Stimulated activated CD4-positive, alpha-beta T cell treated with anti-CD3 and anti-CD28 coated beads, Interleukin-1b, Interleukin-23, amount 100 ng/mL, for 1 hour (primary cell): ENCODE measurements at places on chromosomes 16 and 17.

DNA sequence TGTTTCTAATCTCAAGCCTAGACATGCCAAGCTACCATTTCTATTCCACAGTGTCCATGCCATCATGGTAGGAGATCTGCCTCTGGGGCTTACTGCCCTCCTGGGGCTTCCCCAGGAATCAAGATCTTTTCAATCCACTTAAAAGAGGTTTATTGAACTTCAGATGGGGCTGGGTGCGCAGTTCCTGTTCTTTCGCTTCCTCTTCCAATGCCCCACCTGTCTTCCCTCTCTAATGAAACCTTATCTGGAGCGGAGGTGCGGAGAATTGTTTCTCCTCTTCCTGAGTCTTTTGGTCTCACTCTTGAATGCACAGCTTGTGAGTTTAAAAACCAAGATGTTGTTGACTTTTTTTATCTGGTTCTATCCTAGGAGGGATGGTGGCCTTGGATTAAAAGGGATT lies 30.4 kb upstream of the METTL16 start:
- no peak for DNase-seq

DNA sequence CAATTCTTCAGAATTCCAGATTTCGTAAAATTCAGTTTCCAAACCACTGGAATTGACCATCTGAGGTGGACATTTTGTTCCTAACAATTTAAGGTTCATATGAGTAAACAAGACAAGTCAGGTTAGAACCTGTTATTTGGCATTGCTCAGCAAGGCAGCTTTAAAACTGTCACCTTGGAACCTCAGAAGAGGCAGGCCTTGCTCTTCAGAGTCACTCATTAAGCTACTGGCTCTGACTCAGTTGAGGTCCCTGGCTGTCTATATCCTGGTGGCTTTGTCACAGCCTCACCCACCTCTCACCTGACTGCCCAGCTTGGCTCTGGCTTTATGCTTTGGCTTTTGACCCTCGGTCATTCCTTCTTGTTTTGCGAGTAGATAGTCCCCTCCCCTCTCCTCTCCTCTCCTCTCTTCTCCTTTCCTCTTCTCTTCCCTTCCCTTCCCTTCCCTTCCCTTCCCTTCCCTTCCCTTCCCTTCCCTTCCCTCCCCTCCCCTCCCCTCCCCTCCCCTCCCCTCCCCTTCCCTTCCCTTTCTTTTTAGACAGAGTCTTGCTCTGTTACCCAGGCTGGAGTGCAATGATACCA lies 238.4 kb downstream of the SHISA9 start:
- no peak for DNase-seq

DNA sequence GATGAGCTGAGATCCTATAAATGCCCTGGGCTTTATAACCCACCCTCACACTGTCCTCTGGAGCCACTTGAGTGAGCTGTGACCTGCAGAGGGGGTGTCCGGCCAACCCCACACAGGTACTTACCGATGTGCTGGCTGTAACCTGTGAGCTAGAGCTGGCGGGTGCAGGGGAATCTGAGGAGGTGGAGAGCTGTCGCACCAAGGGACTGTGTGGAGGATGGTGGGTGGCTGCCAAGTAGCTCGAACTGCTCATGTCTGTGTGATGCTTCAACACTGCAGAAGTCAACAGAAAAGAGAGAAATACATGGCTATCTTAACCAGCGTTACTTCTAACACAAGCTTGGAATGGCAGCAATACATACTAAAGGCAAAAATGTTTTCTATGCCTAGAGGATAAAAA lies 39.4 kb downstream of the STH start:
- no peak for DNase-seq

- DNase-seq, result no peak
These were observed 36.0 kb downstream of the IL21R start for GRCh38 chr16:27437946-27438345.

DNA sequence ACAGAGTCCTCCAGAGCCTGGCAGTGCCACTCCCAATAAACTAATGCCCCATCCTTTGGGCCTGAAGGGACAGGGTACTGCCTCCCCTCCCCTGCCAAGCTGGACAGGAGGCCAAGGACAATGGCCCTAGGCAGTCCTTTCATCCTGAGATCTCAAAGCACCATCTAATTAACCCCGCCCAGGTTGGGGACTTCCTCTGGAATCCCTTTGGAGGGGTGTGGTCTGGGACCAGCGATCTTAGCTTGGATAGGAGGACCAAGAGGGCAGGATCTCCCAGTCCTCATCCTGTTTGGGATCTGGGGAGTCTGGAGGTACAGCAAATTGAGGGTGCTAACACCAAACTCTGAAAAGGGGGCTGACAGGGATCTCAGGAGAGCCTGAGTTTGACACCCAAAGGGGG lies 18.2 kb upstream of the SP6 start:
- DNase-seq, result no peak

DNA sequence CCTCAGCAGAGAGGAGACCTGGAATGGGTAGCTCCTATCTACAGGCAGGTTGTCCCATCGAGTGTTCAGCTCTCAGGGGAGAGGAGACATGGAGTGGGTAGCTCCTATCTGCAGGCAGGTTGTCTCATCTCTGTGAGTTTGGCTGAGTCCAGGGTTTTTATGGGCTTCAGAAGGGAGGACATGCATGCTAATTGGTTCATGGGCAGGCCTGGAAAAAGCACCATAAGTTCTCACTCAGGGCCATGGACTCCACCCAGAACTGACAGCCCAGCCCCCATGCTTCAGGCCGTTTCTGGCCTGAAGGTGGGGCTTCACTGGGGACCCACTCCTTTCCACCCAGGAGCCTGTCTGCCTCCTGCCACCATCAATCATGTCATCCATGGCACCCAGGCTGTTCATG lies 84.0 kb downstream of the CYB561 start:
- no peak for DNase-seq

GRCh38 chr17:17742133-17742621 lies 60.9 kb downstream of the RAI1 start:
- no peak for DNase-seq

DNA sequence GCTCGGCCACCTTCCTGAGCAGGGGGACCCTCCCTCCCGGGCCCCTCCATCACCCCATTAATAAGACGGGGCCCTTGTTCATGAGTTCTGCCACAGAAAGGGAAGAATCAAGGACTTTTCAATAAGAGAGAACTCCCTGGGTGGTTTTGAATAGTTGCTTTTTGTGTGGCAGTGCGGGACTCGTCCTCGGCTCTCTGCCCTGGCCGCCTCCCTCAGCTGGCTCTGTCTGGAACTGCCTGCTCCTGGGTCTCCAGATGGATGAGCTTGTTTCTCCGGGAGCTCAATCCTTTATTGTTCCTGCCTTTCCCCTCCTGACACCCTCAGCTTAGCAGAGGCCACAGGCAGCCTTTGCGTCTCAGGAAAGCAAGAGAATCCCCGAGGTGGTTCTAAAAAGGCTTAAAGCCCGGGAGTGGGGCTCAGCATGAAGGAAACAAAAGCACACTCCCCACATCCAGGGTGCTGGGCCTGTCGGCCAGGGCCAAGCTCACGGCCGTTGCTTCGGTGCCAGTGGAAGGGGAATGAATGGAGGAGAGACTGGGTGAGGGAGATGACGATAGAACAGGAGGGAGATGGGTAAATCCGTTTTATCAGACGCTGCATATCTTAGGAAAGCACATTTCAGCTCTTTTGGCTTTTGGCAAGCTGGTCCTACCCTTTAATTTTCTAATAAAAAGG lies 60.2 kb downstream of the RAI1 start:
- no peak for DNase-seq

DNA sequence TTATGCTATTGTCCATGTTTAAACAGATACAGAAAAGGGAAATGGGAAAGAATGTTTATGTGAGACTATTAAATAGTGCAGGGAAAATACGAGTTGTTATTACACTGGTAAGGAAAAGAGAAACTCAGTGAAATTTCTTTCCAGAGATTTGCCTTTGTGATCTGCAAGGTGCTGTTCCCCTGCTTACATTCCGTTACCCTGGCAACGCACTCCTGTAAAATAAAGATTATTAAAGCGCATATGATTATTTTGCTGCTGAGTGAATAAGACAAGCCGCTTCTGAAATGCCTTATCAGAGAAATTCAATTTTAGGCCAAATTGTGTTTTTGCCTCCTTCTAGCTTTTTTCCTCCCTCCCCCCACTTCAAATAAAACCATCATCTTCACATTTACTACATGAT lies 328.6 kb upstream of the PMFBP1 start:
- no peak for DNase-seq

GRCh38 chr17:69581061-69581961 lies 166.8 kb downstream of the MAP2K6 start:
- DNase-seq, result no peak

- no peak for DNase-seq
These were observed 12.9 kb upstream of the TOB1 start for GRCh38 chr17:50879086-50879485.

GRCh38 chr17:59353106-59353854 lies 21.8 kb downstream of the YPEL2 start:
- no peak for DNase-seq

- no peak for DNase-seq
These were observed 23.0 kb upstream of the RNF135 start for GRCh38 chr17:30947796-30948195.

DNA sequence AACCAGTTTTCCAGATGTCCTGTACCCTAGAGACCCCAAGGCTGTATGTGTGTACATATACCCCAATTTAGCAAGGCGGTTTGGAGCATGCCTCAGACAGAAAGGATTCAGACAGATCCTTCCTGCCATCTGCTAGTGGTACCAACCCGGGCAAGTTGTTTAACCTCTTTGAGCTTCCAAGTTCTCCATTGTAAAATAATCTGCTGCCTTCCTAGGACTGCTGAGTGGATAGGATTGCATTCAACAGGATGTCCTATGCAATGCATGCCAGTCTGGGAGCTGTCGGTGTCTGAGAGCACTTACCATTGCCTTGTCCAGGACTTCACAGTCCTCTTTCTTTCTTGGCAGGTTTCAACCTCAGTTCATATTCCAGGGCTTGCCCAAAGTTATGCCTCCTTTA lies 1.9 kb downstream of the CDH13 start:
- DNase-seq, result no peak

DNA sequence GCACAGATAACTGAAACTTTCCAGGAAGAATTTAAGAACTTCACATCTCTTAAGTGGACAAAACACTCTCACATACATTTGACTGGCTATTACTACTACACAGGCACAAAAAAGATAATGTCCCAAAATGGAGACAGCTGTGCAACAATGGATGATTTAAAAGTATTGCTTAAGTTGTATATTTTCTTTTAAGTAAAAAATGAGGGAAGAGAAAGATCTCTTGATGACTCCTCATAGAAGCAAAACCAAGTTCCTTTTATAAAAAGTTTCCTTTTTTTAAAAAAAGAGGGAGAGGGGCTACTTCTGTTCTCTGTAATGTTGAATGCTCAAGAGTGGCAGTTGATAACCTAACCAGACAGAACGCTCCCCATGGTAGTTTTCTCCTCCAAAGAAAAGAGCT lies 195.5 kb downstream of the ZFHX3 start:
- no peak for DNase-seq

- no peak for DNase-seq
These were observed 4.1 kb downstream of the DECR2 start for GRCh38 chr16:405548-406506.

- no peak for DNase-seq
These were observed 325.5 kb downstream of the C16orf95 start for GRCh38 chr16:86991679-86992078.

DNA sequence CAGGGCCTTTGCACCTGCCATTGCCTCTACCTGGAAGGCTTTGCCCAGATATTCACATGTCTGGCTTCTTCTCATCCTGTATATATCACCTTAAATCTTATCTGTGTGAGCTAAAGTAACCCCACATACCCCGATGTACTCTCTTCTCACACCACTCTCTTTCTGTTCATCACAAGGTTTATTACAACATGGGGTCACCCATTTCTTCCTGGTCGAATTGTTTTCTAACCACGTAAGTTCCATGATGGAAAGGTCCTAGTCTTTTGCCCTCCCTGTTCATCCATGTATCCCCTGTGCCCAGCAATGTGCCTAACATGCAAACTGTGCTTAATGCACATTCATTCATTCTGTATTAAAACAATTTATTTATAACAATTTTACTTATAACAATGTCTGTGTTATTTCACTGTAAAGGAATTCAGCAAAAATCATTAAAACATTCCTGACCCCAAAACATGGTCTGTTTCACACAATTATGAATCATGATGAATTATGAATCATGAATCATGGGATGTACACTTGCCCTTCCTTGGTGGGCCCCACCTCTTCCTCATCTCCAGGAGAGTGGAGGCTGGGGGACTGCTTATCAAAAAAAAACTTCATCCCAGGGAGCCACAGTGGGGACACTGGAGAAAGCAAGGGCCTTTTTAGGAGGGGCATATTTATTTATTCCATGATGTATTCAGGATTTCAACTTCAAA lies 336.4 kb downstream of the GRIN2A start:
- DNase-seq, result no peak

GRCh38 chr16:83799336-83799735 lies 8.4 kb upstream of the HSBP1 start:
- no peak for DNase-seq

- no peak for DNase-seq
These were observed 42.5 kb downstream of the C16orf78 start for GRCh38 chr16:49416001-49416675.

DNA sequence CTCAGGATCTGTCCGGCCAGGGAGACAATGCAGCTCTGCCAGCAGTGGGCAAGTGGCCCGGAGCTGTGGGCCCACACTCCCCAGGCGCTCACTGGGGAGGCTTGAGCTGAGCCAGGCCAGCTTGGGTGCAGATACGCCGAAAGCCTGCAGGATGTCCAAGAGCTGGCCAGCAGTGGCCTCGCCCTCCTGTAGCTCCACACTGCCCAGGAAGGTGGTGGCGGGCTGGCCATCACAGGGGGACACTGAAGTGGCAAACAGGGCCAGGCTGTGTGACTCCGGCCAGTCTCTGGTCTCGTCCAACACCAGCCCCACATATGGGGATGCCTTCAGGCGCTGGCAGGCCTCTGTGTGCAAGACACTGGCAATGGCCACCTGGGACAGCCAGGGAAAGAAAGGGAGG lies 9.6 kb downstream of the C17orf113 start:
- no peak for DNase-seq

DNA sequence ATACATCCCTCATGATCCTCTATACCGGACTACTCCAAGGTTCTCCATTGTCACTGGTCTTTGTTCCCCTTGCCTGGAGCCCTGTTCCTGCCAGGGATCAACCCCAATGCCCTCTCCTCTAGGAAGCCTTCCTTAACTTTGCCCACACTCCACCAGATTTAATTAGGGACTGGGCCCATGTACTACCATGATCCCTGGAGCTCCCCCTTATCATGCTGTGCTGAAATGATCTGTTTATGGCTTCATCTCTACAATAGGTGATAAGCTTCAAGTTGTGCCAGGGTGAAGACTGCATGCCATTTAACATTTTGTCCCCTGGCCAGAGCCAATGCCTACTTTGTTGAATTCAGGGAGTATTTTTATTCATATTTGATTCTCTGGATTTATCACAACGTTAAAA lies 17.9 kb upstream of the IRX5 start:
- DNase-seq, result no peak
